Fibroblast of skin of right quadriceps (primary cell): ENCODE measurements at places on chromosomes 12 and 14.

GRCh38 chr14:70701610-70702009 lies 59.9 kb downstream of the TTC9 start:
- DNase-seq: no peak

DNA sequence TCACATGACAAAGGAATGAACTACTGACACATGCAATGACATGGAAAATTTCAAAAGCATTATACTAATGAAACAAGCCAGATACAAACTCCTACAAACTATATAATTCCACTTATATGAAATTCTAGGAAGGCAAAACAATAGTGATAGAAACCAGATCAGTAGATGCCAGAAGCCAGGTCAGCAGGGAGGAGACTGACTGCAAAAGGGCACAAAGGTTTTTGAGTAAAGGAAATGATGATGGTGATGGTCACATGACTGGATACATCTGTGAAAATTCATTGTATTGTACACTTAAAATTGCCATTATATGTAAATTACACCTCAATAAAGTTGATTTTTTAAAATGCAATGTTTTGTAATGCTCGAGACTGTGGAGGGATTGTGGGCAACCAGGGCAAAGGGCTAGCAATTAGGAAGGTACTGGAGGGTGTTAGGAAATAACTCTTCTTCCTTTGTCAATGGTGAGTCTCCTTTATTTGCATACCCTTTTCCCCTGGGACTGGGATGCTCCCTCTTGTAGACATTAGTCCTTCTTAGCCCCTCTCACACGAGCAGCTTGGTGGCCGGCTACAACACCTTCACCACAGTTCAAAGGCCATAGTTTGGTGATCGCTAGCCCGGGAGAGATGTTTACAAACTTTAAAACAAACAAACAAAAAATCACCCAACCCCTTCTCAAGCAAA lies 6.7 kb upstream of the PRPF40B start:
- no peak for DNase-seq

DNA sequence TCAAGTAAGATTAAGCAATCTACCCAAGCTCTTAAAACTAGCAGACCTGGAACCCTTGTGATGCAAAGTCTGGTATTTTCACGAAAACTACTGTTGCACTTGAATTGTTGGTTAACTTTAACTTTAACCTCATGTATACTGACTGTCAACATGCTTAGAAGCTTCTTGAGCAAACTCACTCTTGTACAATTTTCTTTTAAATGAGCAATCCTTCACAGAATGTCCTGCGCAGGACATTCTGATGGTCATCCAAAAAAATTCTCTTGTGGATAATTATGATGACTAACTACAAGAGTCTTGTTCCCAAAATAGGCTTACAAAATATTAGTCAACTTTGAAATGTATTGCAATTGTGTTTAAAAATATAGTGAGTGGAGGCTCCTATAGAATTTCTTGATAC lies 54.0 kb upstream of the PDE3A start:
- peak; percentile 76 for DNase-seq

DNA sequence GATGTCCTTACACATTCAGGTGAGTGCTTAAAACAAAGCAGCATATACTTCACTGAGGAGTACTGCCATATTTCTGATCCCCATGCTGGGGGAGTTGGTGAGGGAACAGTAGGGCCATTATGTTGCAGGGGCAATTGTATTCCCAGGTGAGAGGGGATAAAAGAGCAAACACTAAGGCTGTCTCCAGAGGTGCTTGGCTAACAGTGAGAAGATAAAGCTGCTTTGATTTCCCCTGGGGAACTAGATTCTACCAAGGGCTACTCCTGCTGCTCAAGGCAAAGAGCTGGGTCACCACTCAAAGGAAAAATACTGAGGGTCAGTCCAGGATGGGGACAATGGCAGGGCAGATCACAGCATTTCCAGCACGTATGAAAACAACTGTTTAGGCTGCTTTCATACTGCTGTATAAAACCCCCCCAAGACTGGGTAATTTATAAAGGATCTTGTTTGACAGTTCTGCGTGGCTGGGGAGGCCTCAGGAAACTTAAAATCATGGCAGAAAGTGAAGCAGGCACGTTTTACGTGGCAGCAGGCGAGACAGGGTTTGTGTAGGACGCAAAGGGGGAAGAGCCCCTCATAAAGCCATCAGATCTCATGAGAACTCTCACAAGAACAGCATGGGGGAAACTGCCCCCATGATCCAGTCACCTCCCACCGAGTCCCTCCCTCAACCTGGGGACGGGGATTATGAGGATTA lies 47.8 kb upstream of the OR5AU1 start:
- no peak for DNase-seq

DNA sequence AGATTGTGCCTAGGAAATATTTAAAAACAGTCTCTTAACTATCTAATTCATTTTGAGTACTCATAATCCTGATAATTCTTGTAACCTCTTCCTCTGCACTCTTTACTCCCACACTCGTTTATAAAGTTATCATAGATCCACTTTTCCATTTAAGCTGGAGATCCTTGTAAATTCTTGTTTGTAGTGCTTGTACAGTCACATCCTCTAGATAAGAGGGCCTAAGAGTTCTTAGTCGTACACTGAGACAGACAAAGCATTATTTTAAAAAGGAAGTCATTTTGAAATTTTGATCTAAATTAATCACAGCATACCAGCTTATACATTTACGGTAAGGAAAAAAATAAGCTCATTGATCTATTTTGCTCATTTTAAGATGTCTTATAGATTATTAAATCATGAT lies 42.5 kb downstream of the LMO3 start:
- DNase-seq: no peak

GRCh38 chr12:89924191-89924590 lies 215.6 kb upstream of the ATP2B1 start:
- DNase-seq: no peak

GRCh38 chr12:93766796-93767523 lies 89.8 kb downstream of the CRADD start:
- DNase-seq: peak; percentile 85

DNA sequence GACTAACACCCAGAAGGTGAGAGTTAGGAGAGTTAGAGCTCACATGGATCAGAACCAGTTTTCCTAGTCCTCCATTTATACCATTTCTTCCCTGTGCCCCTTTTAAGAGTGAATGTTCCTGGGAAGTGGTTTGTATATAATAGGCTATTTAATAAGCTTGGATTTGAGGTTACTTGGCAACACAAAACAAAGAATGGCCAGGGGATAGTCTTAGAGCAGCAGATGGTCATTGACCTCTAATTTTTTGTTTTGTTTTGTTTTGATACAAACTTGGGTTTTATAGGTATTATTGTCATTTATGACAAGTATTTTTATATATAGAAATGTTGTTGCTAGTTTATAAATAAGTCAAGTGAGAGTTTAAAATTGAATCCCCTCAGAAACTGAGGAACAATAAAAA lies 35.8 kb downstream of the VEZT start:
- DNase-seq: no peak

DNA sequence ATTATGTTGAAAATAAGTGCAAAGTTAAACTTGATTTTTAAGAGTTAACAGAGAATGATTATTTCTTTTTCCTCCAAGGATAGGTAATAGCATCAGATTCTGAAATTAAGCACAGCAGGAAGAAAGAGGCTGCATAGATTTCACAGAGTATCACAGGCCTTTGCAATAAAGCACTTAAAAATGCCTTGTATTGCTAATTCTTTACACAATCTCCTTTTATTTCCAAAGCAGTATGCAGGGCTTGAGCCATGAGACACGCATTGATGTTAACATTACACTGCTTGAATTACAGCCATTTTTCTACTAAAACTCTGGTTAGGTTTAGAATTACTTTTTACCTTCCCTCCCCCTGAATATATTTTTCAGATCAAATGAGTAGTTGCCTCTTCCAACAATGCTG lies 398.3 kb downstream of the BCAT1 start:
- DNase-seq: no peak

GRCh38 chr12:85448548-85449139 lies 168.6 kb downstream of the ALX1 start:
- DNase-seq: peak; percentile 18

- no peak for DNase-seq
Measured at GRCh38 chr14:80615831-80616230, 325.7 kb downstream of the CEP128 start.

DNA sequence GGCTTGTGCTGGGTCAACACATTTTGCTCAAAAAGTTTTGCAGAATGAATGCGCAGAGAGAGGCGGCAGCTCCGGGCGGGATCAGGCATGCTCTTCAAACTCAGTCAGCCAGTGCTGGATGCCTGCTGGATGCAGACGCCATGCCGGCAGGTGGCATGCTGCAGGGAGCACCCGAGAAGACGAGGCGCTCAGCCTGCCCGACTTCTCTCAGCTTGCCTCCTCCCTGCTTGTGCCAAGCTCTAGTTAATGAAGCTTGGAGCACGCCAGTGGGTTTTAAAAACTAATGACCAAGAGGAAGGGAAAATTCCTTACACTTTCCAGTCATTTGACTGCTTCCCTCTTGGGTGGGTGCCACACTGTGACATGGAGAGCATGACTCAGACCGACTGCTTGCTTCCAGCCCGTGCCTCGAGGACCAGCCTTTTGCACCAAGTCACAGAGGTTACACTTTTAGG lies 39.8 kb downstream of the SLC24A4 start:
- peak; percentile 6 for DNase-seq

- no peak for DNase-seq
Measured at GRCh38 chr12:21552635-21553328, 26.7 kb downstream of the SPX start.

DNA sequence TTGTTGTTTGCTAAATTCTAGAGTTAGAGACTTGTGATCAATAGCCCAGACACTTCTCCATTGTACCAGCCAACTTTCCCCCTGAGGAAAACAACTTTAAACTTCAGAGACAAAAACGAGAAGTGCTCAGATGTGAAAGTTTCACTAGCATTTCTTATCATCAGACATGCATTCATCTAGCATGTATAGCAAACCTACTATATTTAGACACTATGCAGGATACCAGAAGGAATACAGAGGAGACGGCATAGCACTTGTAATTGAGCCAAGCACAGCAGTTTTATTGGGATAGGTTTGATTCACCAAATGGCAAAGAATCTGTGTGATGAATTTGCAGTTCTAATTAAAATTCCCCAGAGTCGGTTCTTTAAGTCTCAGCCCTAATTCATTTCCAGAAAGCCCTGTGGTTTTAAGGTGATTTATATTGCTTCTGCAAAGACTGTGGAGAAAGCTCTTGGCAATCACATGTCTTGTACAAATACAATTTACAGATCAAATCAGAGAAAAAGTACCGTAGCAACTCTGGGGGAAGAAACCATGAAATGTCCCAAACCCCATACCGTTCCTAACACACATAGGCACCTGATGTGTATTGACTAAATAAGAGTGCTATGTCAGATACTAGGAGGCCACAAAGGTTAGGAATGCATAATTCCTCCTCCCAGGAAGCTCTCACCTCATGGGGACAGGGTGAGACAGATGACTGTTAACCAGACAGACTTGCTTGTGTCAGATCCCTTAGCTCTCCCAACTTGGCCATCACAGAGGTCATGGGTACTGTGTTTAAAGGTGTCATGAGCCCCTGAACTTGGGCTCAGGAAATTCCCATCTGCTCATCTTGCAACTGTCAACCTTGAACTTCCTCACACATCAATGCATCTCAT lies 69.6 kb upstream of the KRAS start:
- peak; percentile 87 for DNase-seq

- no peak for DNase-seq
Measured at GRCh38 chr14:22896760-22897159, 13.7 kb downstream of the REM2 start.

GRCh38 chr12:32331133-32331532 lies 68.2 kb upstream of the FGD4 start:
- DNase-seq: no peak

GRCh38 chr12:22658214-22658613 lies 33.2 kb downstream of the ETNK1 start:
- DNase-seq: peak; percentile 75

- peak; percentile 34 for DNase-seq
Measured at GRCh38 chr12:48965298-48965838, 6.2 kb downstream of the WNT10B start.

- no peak for DNase-seq
Measured at GRCh38 chr12:41073633-41074472, 114.3 kb upstream of the PDZRN4 start.

GRCh38 chr12:48092611-48093010 lies 13.3 kb downstream of the SENP1 start:
- no peak for DNase-seq

DNA sequence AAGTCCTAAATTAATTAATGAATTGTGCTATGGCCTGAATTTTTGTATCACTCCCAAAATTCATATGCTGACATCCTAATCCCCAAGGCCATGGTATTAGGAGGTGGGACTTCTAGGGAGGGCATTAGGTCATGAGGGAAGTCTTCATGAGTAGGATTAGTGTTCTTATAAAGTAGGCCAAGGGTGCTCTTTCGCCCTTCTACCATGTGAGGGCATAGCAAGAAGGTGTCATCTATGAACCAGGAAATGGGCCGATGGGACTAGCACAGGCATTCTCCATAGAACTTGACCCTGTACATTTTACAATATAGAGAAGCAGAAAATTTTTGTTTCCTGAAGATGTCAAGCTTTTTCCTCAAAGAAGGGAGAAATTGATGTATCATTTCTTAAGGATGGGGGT lies 12.5 kb downstream of the SYT10 start:
- no peak for DNase-seq

- DNase-seq: no peak
Measured at GRCh38 chr14:68661226-68662225, 131.3 kb downstream of the ZFP36L1 start.

DNA sequence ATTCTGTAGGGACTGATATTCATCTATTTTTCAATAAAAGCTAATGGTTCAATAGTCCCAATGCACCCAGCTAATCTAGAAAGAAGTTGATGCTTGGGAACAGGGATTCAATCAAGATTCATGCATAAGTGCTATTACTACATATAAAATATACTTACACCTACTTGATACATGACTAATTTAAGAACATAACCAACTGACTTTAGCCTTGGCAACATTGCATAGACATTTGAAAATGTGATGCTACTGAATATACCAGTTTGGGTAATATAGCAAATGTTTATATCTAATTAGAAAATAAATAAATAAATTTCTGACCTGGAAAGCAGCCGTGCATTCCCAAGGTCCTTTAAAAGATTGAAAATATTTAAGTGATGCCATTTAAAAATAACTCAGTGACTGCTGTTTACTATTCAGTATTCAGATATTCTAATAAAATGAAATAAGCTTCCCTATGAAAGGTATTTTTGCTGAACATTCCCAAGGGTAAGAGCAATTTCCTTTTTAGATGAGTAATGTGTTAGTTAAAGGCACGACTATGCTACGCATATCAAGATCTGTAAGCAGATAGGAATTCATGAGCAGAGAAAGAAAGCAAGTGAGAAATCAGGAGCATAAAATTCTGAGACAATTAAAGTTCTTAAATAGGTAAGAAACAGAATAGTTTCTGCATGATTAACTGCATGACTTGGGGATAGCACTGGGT lies 160.6 kb upstream of the SYT1 start:
- peak; percentile 91 for DNase-seq
